ENCODE measurements at places on chromosomes 5 and 9.

GRCh38 chr9:106966481-106966880 lies 103.5 kb downstream of the ZNF462 start:
- DNase-seq, result no peak

DNA sequence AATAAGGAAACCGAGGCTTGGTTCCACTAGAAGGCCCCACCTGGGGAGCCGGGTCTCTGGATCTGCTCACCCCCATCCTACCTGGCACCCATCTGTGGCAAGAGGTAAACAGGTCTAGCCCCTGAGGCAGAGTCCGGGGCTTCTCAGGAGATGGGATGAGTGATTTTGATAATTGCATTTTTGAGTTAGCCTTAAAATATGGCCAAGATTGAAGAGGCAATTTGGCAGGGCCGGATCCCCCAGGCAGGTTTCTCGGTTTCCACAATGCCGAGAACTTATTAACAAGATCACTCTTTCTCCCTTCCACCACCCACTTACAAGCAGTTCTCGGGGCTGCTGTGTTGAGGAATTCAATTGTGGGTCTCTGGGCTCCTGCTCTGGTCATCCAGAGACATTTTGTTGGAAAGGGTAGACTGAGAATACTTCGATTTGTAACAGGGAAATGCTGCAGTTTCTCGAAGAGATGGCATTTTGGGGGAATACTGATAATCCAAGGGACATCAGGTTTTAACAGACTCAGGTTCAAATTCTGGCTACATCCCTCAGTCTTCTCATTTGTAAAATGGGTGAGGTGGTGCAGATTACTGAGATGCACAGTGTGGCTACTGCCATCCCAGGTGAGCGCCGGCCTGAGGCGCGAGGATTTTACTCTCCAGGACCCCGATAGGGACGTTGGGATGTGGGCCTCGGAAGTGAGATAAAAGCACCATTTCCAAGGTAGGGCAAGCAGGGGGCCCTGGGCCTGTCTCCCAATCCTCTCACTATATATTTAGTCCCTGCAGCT lies 194.2 kb downstream of the CDK5RAP2 start:
- DNase-seq, result no peak

- no peak for DNase-seq
Measured at GRCh38 chr5:74392711-74393351, 247.7 kb downstream of the ENC1 start.

DNA sequence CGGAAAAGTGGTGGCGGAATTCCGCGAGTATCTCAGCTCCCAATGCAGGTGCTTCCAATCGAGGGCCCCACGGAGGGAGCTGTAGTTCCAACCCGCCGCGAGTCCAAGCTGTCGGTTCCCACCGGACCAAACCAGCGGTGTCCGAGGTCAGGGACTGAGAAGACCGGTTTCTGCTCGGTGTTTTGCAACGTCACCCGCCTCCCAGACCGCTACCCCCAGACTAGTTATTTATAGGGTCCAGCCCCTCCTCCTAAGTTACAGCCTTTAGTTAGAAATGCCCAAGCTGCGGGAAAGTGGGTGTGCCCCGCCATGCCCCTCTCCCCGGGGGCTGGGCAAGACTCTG lies 677 bp upstream of the MYORG start:
- DNase-seq, result no peak

DNA sequence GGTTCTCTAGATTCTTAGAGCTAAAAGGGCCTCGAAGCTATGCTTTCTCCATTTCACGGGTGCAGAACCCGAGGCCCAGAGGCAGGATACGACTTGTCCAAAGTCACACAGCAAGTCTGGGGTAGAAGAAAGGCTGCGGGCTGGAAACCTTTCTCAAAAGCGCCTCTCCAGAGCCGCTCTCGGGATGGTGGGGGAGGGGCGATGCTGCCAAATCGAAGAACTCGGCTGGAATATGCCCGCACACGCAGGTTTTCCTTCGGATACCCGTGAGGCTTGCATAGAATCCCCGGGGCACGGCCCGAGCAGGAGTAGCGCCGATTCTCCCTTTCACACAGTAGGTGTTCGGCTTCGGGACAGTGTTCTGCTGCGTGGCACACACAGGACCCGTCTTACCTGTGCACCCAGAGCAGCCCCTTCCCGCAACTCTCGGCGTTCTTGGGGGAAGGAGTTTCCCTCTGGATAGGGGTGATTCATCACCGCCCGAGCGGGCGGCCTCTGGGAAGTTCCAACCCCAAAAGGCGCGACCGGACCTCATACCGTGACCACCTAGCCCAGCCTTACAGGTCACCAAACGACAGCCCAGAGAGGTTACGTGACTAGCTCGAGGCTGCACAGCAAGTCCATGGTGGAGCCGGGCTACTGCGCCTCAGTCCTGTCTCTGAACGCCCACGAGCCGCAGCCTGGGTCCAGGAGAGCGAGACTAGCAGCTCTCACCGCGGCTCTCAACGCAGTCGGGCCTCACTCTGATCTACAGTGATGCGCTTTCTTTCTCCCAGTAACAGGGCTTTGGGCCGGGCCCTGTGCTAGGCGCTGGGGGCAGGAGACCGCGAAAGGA lies 4.1 kb downstream of the PAX5 start:
- DNase-seq, result no peak

DNA sequence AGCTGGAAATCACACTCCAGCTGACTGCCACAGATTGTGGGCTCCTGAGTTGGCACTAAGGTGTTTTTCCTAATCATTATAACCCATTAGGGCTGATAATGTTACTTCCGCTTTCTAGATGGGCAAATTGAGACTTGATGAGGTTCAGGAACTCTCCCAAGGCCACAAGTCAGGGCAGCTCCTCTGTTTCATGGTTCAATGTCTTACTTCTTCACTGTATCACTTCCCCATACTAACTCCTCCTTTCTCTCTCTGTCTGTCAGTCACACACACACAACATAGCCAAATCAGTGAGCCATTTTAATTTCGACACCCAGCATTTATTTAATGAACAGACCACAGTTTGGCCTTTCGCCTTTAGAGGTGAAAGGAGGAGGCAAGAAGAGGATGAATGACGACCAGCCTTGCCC lies 17.8 kb upstream of the TRAF1 start:
- no peak for DNase-seq

DNA sequence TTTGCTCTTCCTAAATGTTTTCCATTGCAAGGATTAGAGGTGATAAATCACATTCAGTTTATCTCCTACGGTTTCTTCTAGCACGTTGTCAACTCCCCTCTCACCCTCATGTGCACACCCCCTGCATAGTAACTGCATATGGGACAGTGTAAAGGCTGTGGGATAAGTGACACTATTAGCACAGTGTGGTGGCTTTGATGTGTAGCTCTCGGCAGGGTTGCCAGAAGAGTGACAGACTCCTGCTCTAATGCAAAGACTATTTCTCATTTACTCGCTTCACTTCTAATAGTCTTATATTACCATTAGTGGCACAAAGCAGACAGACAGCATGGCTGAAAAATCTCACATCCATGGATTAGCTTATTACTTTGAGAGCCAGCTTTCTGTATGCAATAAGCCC lies 454.6 kb downstream of the CETN3 start:
- no peak for DNase-seq

DNA sequence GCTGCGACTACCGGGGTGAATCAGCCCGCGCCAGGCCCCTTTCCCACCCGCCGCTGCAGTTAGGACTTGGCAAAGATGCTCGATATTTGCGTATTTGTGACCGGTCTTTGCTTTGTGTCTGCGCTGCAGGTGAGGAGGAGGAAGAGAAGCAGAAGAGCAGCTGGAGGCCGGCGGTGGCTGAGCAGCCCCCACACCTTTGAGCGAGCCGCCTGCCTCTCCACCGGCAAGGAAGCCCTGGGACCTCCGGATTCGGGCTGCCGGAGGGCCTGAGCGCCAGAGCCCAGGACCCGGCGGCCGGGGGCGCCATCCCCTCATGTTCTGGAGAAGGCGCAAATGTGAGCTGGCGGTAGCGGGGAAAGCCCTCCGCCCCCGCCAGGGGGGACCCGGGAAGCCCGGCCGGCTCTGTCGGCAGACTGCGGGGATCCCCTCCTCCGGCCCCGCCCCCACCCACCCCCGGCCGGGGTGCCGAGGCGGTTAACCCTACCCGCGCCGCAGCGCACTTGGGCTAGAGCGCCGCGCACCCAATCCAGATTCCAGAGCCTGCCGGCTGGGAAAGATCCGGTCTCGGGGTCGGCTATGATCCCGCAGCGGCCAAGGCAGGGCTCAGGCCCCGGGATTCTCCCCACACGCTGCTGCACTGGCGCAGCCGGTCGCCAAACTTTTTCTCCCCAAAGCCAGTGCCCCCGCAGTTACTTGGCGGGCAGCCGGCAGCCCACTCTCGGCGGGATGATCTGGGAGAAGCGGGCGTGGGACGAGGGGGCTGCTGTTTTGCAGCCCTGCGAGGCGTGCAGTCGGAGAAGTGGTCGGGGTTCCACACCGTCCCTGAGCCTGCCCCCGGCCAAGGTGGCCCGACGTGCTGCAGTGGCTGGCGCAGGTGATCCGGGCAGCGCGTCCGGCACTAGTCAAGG lies 800 bp upstream of the KCNN2 start:
- no peak for DNase-seq

GRCh38 chr5:96481009-96481786 lies 48.1 kb upstream of the PCSK1 start:
- DNase-seq, result no peak

DNA sequence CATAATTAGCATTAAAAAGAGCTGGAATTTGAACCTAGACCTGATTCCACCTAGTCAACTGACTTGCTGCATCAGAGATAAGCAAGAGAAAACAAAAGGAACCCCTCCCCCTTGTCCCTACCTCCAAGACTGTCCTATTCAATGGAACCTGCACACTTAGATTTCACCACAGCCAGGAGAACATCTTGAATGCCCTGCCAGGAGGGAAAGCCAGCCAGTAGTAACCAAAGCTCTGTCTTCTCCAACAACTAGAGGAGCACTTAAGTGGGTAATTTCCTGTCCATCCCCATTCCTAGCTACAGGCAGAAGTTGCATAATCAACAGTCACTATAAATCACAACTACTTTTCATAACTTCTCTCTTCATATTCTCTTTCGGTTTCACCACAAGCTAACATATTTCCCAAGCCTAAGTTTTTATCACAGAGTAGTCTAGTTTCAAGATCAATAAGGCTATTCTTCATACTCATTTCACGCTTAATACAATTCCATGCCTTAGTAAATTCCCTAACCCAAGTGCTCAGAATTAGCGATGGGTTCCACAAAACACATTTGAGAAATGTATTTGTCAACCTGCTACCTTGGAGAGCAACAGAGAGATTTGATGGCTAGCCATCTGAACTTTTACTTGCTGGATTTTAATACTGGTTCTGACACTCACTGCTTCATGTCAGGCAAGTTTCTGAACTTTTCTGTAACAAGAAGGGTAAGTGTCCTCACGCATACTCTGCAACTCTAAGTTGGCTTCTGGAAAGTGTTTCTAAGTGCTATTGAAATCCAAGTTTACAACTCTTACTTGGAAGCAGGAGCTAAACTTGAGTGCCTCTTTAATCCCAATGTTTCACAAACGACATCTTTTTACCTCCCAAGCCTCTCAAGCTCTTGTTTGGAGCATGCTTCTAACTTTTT lies 2.0 kb downstream of the DENND1A start:
- DNase-seq, result no peak

- DNase-seq, result no peak
Measured at GRCh38 chr5:170430866-170431437, 41.8 kb upstream of the KCNMB1 start.

DNA sequence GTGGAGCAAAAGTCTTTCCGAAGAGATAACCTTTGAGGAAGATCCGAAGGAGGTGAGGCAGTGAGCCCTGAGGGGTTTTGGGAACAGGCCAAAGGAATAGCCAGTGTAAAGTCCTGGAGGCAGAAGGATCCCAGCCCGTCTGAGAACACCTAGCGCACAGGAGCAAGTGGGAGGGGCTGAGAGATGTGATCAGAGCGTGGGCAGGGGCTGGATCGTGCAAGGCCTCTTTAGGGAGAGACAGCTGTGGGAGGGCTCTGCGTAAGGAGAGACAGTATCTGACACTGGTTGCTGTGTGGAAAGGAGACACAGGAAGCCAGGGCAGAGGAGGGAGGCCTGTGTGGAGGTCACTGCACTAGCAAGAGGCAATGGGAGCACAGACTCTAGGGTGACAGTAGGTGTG lies 68.2 kb downstream of the BARX1 start:
- DNase-seq, result no peak

DNA sequence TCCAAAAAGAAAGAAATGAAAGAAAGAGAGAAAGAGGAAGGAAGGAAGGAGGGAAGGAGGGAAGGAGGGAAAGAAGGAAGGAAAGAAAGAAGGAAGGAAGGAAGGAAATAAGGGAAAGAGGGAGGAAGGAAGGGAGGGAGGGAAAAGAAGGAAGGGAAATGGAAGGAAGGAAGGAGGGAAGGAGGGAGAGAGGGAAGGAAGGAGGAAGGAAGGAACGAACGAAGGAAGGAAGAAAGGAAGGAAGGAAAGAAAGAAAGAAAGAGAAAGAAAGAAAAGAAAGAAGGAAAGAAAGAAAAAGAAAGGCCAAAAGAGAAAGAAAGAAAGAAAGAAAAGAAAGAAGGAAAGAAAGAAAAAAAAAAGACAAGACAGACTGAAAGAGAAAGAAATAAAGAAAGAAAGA lies 263.9 kb upstream of the ATP10B start:
- DNase-seq, result no peak

GRCh38 chr9:106528158-106528557 lies 334.8 kb upstream of the ZNF462 start:
- DNase-seq, result no peak

DNA sequence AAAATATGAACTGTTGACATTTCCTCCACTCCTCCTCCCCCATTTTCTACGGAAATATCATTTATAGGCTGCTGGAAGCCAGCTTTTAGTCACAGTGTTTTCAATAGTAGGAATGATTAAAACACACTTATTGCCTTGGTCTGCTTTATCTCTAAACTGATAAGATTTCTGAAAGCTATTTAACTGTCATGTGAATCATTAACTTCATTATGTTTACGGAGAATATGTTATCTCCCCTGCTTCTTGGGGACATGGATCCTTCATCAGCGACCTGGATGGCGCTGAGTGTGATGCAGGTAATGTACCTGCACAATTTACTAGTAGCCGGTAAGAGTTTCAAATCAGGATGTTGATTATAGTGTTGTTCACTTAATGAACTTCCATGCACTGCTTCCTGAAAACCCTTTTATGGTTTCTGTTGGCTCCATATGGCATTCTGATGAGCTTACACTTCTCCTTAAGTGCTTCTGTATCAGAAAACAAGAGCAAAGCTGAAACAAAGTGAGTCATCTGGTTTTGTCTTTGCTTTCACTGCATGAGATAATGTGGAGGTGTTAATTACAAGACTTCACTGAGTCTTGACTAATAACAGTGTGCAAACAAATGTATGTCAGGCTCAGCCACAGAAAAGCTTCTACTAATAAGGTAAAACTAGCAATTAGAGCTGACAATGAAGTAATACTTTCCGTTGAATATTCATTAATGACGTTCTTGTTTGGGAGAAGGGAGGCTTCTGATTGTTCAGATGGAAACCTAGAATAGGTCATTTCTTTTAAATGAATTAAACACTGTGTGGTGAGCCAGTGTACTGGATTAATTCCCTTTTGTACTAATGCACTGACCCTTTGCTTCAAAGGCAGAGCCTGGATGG lies 162.4 kb upstream of the ZNF608 start:
- peak; percentile 74 for DNase-seq

GRCh38 chr9:21782205-21782604 lies 20.2 kb upstream of the MTAP start:
- no peak for DNase-seq

GRCh38 chr9:686321-686813 lies 155.1 kb upstream of the DMRT1 start:
- DNase-seq, result no peak

- no peak for DNase-seq
Measured at GRCh38 chr9:71210326-71210725, 88.9 kb upstream of the TRPM3 start.

- DNase-seq, result no peak
Measured at GRCh38 chr9:119967867-119968535, 598.8 kb upstream of the BRINP1 start.

GRCh38 chr9:23611869-23612268 lies 214.2 kb downstream of the ELAVL2 start:
- no peak for DNase-seq

Data from NCI-H1417 treated with DMSO at 0.1 percent for 48 hours (cell line).